Activated T-cell treated with anti-CD3 and anti-CD28 coated beads for 1 hour (primary cell): ENCODE measurements at places on chromosomes 13 and 19.
A peak's percentile ranks its signal among the peaks of the same experiment; 100 is the strongest.

GRCh38 chr19:46296722-46297461, at the start of gene HIF3A:
Gene HIF3A (plus strand): TSS chr19:46297042. CDS start chr19:46297077, 35 bp downstream.
- no peak for DNase-seq

GRCh38 chr13:45456196-45456972, 8.4 kb upstream of the COG3 start:
- DNase-seq: no peak

DNA sequence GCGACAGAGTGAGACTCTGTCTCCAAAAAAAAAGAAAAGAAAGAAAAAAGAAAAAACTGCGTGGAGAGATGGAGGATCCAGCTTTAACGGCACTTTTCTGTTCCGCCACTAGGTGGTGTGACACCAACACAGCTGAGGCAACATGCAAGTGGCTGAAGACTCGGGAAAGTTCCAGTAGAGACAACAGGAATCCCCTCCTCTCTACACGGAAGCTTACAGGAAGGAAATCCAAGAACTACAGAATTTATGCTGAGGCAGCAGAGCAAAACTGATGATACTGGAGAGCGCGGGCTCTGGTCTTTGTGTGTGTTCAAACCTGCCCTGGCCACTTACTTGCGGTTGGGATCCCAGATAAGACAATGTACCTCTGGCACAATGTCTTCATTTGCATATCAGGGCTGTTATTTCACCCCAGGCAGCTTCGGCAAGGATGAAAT, 9.9 kb downstream of the RANBP3 start:
- DNase-seq: peak; percentile 49

DNA sequence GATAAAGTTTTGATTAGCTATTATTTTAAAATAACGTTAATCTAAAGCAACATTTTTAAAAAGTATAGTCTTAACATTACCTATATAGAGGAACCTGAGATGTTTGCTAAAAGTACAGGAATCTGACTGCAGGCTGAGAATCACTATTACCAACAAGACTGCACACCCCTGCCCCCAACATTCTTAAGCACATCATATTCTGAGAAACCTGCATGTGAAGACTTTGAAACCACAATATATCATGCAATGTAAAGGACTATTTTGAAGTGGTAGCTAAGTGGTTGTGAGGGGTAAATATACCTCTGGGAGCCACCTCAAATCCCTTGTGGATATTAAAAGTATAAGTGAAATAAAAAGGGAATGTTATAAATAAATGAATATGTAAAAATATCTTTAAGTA, 119.0 kb upstream of the KLF12 start:
- no peak for DNase-seq

DNA sequence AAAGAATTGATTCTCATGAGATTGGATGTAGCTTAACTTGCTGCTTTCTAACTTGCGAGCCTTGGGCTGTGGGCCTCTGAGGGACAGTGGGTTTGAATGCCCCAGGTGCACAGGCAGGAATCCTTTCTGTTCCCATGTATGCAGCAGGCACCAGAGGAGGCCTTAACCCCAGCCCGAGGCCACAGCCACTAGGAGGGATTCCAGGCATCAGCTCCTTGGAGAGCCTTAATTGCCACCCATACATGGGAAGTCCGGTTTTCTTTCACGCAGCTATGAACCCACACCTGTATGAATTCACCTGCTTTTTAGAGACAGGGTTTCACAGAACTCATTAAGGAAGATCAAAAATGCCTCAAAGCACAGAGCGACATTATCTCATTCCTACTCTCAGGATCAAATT, 117.9 kb downstream of the CRYL1 start:
- no peak for DNase-seq

- no peak for DNase-seq
These were observed 1.7 kb downstream of the TGFBR3L start for GRCh38 chr19:7916103-7916954.

- no peak for DNase-seq
These were observed 17.6 kb downstream of the GPR42 start for GRCh38 chr19:35388277-35389054.

- DNase-seq: no peak
These were observed 3.3 kb downstream of the FCGRT start for GRCh38 chr19:49515767-49516166.

DNA sequence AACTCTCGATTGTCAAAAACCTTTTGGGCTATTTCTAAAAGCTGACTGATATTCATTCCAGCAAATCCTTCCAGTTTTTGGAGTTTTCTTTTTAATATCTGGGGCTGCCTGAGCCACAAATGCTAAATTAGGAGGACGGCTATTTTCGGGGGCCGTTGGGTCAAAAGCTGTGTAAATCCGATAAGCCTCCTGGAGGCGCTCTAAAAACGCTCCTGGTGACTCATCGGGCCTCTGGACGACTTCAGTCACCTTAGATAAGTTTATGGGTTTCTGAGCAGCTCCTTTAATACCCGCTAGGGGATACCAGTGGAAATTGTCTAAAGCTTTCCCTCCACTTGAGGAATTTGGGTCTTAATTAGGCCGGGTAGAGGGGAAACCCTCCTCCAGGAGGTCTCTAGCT, 66.4 kb downstream of the ZNF730 start:
- no peak for DNase-seq

GRCh38 chr19:49679771-49680413, 2.8 kb downstream of the PRMT1 start:
- no peak for DNase-seq

GRCh38 chr19:54694648-54695047, 29.6 kb upstream of the KIR3DL3 start:
- DNase-seq: no peak

DNA sequence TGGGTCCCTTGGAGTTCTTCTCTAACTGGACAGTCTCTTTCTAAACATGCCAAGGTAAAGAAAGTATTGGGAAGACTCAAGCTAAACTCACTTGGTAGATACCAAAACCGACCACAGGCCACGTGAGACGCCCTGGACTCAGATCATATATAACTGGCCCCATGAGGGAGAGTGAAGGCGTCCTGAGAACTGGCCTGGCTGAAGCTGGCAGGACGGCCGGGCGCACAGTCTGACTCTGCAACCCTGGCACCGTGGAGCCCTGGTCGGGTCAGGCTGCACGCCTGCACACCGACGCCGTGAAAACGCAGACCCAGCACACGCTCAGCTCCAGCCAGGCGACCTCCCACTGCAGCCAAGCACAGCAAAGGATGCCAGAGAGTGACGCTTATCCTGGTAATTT, 122.5 kb upstream of the SPACA7 start:
- DNase-seq: no peak

DNA sequence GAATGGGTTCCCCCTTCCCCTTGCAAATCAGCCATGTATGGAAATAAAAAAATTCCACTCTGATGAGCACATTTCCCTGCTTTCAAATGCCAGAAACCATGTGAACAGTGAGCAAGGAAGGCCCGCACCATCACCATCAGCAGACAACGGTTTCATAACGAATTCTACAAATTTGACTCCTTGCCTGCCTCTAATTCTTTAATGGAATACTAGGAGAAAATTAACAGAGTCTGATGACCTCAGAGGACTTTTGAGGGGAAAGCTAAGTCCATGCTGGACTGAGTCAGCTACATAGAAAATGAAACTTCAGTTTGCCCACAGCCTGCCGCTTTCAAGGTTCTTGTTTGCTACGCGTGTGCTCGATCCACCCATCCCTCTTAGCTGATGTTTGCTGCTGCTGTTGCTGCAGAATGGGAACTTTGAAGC, 46.7 kb upstream of the KL start:
- DNase-seq: no peak

- peak; percentile 80 for DNase-seq
These were observed 5.8 kb downstream of the FTL start for GRCh38 chr19:48970923-48971395.

GRCh38 chr19:31257426-31258130, 91.7 kb downstream of the TSHZ3 start:
- DNase-seq: no peak

GRCh38 chr13:51668580-51669195, 84.4 kb downstream of the WDFY2 start:
- no peak for DNase-seq

DNA sequence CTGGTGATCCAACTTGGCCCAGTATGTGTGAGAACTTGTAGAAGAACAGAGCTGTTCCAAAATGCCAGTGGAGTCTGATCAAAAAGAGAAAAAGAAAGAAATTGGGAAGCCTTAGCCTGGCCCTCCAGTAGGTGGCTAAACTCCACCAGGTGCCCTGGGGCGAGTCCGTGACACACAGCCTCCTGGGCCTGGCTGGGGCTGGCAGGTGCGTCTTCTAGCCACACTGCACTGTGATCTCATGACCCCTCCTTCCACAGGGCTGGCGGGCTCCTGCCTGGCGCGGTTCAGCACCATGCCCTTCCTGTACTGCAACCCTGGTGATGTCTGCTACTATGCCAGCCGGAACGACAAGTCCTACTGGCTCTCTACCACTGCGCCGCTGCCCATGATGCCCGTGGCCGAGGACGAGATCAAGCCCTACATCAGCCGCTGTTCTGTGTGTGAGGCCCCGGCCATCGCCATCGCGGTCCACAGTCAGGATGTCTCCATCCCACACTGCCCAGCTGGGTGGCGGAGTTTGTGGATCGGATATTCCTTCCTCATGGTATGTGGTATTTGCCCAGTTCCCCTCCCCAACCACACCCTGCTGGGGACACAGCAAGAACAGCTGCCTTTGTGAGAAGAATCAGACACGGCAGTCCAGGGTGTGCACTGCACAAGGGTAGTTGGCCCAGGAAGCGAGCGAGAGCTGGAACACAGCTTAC, 53.7 kb downstream of the RAB20 start:
- no peak for DNase-seq

- no peak for DNase-seq
These were observed 32.0 kb upstream of the ASF1B start for GRCh38 chr19:14168259-14168972.

DNA sequence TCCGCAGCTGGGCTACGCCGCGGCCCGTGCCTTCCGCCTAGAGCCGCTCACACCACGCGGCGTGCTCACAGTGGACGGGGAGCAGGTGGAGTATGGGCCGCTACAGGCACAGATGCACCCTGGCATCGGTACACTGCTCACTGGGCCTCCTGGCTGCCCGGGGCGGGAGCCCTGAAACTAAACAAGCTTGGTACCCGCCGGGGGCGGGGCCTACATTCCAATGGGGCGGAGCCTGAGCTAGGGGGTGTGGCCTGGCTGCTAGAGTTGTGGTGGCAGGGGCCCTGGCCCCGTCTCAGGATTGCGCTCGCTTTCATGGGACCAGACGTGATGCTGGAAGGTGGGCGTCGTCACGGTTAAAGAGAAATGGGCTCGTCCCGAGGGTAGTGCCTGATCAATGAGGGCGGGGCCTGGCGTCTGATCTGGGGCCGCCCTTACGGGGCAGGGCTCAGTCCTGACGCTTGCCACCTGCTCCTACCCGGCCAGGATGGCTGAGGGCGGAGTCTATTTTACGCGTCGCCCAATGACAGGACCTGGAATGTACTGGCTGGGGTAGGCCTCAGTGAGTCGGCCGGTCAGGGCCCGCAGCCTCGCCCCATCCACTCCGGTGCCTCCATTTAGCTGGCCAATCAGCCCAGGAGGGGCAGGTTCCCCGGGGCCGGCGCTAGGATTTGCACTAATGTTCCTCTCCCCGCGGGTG, 7.4 kb downstream of the DBP start:
- DNase-seq: no peak

DNA sequence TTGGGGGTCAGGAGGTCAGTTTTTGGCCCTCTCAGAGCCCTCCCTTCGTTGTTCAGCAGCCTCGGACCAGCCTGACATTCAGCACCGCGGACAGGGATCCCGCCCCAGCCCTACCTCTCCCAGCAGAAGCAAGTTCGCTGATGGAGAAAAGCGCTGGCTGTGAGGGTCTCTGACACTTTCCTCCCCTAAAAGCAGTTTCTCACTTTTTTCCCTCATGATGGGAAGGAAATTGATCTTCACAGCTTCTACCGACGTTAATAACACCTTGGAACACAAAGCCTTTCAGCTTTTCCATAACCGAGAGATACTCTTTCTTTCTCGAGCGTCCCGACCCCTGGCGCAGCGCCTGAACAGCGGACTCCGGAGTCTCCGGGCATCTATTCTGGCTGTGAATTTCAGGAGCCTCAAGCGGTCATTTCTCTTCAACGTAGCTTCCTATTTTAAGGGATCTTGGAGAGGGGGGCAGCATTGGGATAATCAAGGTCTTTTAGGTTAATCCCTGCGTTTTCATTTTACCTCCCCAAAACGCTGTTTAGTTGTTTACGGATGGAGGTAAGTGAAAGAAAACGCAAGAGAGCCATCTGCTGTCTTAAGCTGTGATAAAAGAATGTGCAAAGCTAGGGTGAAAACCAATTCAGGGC, 467.2 kb downstream of the ITGBL1 start:
- no peak for DNase-seq

DNA sequence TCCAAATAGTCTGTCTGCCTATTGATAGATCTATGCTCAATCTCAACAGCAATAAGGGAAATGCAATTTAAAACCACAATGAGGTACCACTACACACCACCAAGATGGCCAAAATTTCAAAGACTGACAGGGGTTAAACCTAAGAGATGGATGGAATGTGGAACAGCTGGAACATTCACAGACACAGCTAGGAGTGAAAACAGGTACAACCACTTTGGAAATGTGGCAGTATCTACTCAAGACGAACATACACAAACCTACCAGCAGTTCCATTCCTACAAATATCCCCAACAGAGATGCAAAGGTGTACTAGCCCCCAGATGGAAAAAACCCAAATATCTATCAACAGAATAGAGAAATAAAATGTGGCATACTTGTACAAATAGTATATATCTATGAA, 86.4 kb downstream of the TSC22D1 start:
- DNase-seq: no peak

- DNase-seq: no peak
These were observed 406 bp upstream of the DNMT1 start for GRCh38 chr19:10195199-10195519.

DNA sequence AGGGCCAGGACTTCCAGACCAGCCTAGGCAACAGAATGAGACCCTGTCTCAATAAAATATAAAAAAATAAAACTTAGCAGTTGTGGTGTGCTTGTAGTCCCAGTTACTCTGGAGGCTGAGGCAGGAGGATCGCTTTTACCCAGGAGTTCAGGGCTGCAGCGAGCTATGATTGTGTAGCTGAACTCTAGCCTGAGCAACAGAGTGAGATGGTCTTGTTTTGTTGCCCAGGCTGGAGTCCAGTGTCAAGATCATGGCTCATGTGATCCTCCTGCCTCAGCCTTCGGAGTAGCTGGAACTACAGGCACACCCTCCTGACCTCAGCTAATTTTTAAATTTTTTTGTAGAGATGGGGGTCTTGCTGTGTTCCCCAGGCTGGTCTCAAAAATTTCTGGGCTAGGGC, 4.3 kb upstream of the JUNB start:
- no peak for DNase-seq

DNA sequence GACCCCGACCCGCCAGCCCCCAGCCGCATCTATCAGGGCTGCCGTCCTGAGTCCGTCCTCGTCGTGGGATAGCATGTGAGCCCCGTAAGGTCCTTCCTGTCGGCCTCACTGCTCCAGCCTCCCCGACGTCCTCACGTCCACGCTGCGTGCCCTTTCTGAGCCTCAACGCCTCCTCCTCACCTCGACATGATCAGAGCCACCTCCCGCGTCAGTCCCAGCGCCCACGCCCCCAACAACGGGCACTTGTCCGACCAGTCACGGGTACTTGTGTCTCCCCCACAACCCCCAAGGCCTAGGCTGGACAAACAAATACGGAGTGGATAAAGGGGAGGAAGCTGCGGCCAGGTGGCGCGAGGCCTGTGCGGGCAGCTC, 665 bp downstream of the ZNF497 start:
- no peak for DNase-seq

- DNase-seq: peak; percentile 62
These were observed 601 bp downstream of the FBXL3 start for GRCh38 chr13:77026255-77026860.
